ENCODE measurements at places on chromosomes 1 and 21.

- no peak for DNase-seq
Observed at GRCh38 chr1:150142083-150142482, 7.6 kb upstream of the PLEKHO1 start.

- DNase-seq, result no peak
Observed at GRCh38 chr1:47779613-47780012, 217.6 kb downstream of the TRABD2B start.

GRCh38 chr21:37244501-37245095 is 22.5 kb downstream of the VPS26C start:
- DNase-seq, result no peak

GRCh38 chr1:20339811-20340457 is 49.3 kb downstream of the VWA5B1 start:
- peak; percentile 31 for DNase-seq

- no peak for DNase-seq
Observed at GRCh38 chr1:55387145-55387544, 172.0 kb upstream of the USP24 start.

DNA sequence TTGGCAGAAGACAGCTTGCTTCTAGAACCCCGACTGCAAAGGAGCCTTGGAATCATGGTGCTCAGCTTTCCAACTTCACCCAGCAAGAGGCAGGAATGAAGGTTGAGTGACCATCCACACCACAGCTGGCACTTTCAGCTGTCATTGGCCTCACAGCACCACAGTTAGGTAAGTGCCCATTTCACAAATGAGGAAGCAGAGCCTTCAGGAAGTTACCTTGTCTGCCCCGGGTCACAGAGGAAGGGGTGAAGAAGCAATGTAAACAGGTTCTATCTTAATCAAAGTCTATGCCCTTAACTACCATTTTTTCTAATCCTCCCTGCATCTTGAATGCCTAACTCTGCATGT is 156.0 kb downstream of the GLUL start:
- no peak for DNase-seq

- DNase-seq, result no peak
Observed at GRCh38 chr1:208074353-208074752, 163.4 kb upstream of the CD34 start.

DNA sequence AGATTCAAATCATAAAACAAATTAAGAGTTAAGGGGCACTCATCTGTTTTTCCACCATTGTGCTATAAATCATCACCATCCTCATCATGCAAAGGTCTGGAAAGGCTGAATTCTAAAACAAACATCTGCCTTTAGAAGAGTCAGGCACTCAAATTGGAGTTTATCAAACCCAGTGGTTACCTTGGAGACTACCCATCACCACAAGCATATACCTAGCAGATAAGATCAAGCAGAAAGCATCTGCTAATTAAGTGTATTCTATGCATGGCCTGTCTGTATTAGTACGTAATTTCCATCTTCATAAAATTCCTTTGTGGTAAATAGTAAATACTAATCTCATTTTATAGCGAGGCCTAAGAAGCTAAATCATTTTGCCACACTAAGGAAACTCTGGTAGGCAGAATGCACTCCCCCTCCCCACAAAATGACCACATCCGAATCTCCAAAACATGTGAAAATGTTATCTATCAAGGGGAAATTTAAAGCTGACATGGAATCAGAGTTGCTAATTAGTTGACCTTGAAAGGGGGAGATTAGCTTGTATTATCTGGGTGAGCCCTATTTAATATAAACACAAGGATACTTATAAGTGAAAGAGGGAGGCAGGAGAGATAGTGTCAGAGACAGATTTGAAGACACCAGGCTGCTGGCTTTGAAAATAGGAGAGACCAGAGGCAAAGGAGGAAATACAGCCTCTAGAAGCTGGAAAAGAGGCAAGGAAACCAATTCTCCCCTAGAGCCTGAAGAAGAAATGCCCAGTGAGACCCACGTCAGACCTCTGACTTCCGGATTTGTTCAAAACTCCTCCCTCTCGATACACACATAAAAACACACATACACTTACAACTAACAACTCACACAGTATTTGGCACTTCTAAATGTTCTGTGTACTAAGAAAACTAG is 23.2 kb downstream of the ARID4B start:
- no peak for DNase-seq

DNA sequence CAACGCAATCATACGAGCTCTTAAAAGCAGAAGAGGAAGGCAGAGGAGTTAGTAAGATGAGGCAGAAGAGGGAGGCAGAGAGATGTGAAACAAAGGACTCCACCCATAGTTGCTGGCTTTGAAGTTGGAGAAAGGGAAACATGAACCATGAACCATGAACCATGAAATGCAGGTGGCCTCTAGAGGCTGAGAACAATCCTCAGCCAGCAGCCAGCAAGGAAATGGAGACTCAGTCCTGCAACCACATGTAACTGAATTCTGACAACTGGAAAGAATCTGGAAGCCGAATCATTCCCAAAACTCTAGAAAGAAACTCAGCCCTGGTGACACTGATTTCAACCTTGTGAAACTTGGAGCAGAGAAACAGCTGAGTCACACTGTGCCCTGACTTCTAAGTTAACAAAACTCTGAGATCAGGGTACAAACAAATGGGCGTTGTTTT is 10.1 kb downstream of the DIPK1A start:
- no peak for DNase-seq

DNA sequence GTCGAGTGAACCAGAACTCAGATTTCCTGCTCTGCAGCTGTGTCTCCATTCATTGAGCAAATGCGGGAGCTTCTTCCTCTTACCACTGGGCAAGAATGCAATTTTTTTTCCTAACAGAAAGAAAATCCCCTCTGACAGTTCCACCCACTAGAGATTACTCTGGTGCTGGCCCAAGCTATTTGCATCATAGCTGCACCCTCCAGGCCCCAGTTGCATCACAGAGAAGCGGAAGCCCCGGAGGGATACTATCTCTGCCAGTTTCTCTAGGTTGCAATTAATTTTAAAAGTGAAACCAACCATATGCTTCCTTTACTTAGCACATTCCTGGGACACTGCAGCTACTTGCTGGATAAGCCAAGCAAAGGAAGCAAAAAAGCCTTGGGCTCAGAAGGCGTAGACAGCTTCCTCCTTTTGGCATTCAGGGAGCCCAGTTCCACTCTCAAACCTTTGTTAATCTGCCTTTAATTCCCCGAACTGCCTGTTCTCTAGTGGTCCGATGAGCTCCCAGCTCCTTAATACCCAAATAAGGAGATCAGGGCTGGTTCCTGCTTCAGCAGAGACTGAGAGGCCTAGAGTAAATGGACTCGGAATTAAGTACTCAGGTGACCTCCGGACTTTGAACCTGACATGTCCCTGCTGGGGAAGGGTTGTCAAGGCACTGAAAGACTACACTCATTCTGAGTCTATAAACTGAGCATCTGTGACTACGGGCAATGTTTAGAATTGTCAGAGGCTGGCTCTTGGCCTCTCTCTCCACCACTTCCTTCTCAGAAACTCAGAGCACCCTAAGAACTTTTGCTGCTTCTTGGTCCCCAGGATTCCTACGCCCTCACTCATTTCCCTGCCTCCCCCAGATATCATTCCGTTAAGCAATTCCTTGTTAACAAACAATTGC is 72.5 kb upstream of the TNFSF18 start:
- DNase-seq, result no peak

- no peak for DNase-seq
Observed at GRCh38 chr1:108570128-108570527, 10.2 kb downstream of the EEIG2 start.

GRCh38 chr1:111818081-111818480 is 62.4 kb downstream of the DDX20 start:
- no peak for DNase-seq

DNA sequence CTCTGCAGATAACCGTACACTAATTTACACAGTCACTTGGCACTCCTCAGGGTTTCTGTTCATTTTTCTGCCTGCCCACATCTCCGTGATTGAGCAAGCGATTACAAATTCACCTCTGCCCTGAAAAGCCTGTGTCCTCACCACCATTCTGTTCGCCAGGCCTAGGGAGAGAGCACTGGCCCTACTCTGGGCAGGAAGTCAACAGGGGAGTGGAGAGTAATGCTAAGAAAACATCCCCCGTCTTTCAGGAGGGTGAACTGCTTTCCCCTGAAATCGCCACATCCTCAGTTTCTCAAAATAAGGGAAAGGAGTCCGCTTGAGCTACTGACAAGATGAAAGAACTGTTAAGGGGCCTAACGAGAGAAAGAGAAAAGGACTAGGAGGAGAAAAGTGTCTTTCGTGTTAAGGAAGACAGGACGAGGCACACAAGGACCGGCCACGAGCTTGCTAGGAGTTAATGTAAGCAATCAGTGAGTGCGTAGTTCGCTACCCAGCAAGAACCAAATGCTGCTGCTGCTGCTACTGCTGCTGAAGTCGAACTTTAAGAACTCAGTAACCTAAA is 632 bp downstream of the PEX19 start:
- no peak for DNase-seq

DNA sequence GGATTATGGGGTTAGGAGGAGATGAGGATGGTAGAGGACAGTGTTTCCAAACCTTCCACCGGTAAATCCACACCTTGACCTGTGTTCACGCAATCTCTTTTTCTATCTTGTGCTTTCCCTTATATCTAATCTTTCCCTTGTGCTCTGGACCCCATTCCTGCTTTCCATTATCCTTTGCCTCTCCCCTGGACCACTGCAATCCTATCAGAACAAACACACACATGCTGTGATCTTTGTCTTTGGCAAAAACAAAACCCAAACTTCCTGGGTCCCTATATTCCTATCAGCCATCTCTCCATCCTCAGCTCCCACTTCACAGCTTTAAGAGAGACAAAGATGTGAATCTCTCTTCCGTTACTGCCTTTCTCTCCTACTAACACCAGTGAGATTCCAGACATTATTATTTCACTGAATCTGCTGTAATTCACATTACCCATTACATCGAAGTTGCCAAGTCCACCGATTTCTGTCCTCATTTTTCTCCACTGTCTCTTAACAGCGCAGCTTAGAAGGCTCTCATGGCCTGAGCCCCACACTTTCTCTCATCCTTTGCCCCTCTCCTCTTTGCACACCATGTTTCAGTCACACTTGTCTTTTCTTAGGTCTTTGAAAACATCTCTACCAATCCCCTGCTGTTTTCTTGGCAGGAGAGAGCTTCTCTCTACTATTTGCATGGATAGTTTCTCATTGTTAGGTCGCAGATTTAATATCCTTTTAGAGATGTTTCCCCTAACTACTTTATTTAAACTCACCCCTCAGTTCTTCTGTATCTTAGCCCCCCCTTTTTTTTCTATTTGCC is 230.0 kb upstream of the B3GALT2 start:
- no peak for DNase-seq

DNA sequence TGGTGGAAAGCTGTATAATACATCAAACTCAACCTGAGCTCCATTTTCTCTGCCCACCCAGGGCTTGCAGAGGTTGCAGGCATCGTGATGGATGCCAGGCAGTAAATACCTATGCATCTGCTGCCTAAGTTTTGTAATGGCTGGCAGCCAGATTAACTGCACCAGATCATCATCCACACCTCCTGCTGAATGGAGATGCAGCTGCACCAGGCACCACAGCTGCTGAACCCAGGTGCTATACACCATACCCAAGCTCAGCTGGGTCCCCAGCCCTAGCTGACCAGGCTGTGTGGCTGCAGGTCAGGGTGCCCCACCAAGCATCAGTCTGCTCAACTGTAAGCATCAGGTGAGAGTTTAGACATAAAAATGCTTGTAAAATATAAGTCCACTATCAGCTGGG is 6.7 kb upstream of the SNAPIN start:
- no peak for DNase-seq

GRCh38 chr21:34762786-34763185 is 94.0 kb downstream of the CLIC6 start:
- no peak for DNase-seq

DNA sequence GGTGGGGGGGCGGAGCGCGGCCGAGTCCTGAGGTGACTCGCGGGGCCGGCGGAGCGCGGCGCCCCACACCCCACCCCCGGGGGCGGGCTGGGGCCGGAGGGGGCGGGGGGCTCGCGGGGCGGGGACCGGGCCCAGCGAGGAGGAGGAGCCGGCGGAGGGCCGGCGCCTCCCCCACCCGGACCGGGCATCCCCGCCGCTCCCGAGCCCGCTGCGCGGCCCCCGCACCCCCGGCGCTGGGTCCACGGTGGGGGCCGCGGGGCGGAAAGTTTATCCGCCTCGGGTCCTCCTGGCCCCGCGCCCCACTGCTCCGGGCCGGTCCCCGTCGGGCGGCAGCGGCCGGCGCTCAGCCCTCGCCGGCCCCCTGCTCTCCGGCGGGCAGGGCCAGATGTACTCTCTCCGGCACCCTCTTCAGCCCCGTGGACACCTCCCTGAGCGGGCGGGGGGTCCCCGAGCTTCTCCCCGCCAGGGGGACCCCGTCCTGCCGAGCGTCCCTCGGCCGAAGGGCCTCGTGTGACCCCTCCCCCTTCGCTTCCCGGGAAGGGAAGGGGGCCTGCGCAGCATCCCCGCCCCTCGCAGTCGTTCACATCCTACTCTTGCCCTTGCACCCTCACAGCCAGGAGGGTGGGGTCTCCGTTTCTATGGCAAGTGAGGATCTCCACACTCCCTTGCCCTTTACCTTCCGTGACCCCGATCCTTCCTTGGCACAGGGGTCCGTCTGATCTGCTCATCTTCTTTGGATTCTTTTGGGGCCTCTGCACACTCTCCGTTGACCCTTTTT is 663 bp downstream of the CAMTA1 start:
- DNase-seq, result no peak

GRCh38 chr1:87972811-87973210 is 644.1 kb downstream of the LMO4 start:
- DNase-seq, result no peak

DNA sequence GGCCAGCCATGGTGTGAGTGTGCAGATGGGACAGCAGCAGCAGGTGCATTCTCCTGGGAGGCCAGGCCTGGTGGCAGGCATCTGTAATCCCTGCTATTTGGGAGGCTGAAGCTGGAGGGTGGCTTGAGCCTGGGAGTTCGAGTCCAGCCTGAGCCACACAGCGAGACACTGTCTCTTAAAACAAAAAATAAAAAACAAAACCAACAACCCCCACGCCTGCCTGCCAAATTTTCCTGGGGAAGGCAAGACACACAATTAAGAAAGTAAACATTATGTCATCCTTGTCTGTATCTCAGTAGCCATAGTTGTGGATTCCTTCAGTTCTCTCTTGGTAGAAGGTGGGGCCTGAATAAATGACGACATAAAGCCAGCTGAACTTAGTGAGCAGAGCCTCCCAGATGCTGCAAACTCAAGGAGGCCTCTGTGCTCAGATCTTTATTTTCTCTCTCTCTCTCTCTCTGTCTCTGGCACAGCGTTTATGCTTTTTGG is 57.6 kb upstream of the CD34 start:
- DNase-seq, result no peak

DNA sequence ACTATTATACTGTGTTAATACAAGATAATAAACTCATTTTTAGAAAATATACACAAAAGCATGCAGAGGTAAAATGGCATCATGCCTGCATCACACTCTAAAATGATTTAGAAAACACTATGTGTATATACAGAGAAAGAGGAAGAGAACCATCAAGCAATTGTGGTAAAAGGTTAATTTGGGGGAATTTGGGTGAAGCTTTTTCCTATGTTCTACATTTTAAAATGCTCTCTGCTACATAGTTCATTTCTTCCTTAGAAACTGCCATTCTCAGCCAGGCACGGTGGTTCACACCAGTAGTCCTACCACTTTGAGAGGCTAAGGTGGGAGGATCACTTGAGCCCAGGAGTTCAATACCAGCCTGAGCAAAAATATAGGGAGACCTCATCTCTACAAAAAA is 44.1 kb downstream of the GON4L start:
- no peak for DNase-seq
